PC-3 (cell line): ENCODE measurements at places on chromosomes 7 and 10. TPM values are rescaled to one million over a fixed set of nuclear protein-coding genes. Genes with fewer than 3 reads are reported as not detected.

C7orf33 gene
- total RNA-seq: not detected in 2 replicates

ADAM12 gene
- 3.4 and 9.4 TPM in 2 replicates for total RNA-seq

TEX36 gene
- not detected in 2 replicates for total RNA-seq

MALRD1 gene
- total RNA-seq: not detected in 2 replicates

RARRES2 gene
- total RNA-seq: 1.6 TPM in 1 of 2 replicates, not detected in the other

ZNF212 gene
- 9.7 and 10.4 TPM in 2 replicates for total RNA-seq

SLC13A1 gene
- total RNA-seq: not detected in 2 replicates

CLDN15 gene
- total RNA-seq: 6.7 and 9.9 TPM in 2 replicates

TMEM196 gene
- total RNA-seq: not detected in 2 replicates

SSC4D gene
- 0.86 and 1.3 TPM in 2 replicates for total RNA-seq

ZFAND4 gene
- 7.9 and 8.7 TPM in 2 replicates for total RNA-seq

FAM237B gene
- not detected in 2 replicates for total RNA-seq

ZNF282 gene
- 31.4 and 39.7 TPM in 2 replicates for total RNA-seq

MYH16 gene
- 2.8 and 4.7 TPM in 2 replicates for total RNA-seq

LLCFC1 gene
- total RNA-seq: not detected in 2 replicates

FGFBP3 gene
- 0.69 and 1.2 TPM in 2 replicates for total RNA-seq

TMEM26 gene
- 0.12 TPM in 1 of 2 replicates, not detected in the other for total RNA-seq

GSTO1 gene
- total RNA-seq: 38.2 and 46.0 TPM in 2 replicates

GATA3 gene
- total RNA-seq: 2.6 and 3.6 TPM in 2 replicates

HOXA6 gene
- total RNA-seq: 6.9 and 8.3 TPM in 2 replicates

GSDME gene
- total RNA-seq: 12.0 and 16.6 TPM in 2 replicates

TIAL1 gene
- 42.8 and 46.6 TPM in 2 replicates for total RNA-seq

NXPH1 gene
- not detected in 2 replicates for total RNA-seq

APBB1IP gene
- total RNA-seq: not detected in 2 replicates

CHST12 gene
- 12.2 and 12.9 TPM in 2 replicates for total RNA-seq

XRCC2 gene
- 13.6 and 18.7 TPM in 2 replicates for total RNA-seq

CFAP70 gene
- 0.73 and 0.92 TPM in 2 replicates for total RNA-seq

IKZF1 gene
- not detected in 2 replicates for total RNA-seq

SEMA3D gene
- total RNA-seq: 4.0 and 4.8 TPM in 2 replicates

PDE1C gene
- 14.1 and 14.4 TPM in 2 replicates for total RNA-seq

CAMK2B gene
- total RNA-seq: 0.69 and 1.2 TPM in 2 replicates

CNPY1 gene
- not detected in 2 replicates for total RNA-seq

EGR2 gene
- total RNA-seq: 2.7 and 2.8 TPM in 2 replicates

GHRHR gene
- not detected in 2 replicates for total RNA-seq

PRKAR2B gene
- total RNA-seq: 0.29 and 1.5 TPM in 2 replicates

ENTPD7 gene
- 6.8 and 7.8 TPM in 2 replicates for total RNA-seq

HKDC1 gene
- 0.44 and 1.2 TPM in 2 replicates for total RNA-seq

CRHR2 gene
- total RNA-seq: not detected in 2 replicates

SPDYE2B gene
- not detected in 2 replicates for total RNA-seq

RSPH10B gene
- not detected in 2 replicates for total RNA-seq

ACBD7 gene
- total RNA-seq: 3.3 and 5.4 TPM in 2 replicates

RASSF4 gene
- total RNA-seq: 7.7 and 8.7 TPM in 2 replicates

DYNC1I1 gene
- total RNA-seq: 2.4 and 6.5 TPM in 2 replicates

GARIN1A gene
- total RNA-seq: 0.91 and 3.6 TPM in 2 replicates

PDK4 gene
- 0.63 and 3.2 TPM in 2 replicates for total RNA-seq

PPA1 gene
- total RNA-seq: 392 and 440 TPM in 2 replicates

TASOR2 gene
- 47.3 and 52.9 TPM in 2 replicates for total RNA-seq

GPR146 gene
- 2.0 and 2.7 TPM in 2 replicates for total RNA-seq

PARP12 gene
- 25.5 and 28.1 TPM in 2 replicates for total RNA-seq

VIPR2 gene
- total RNA-seq: not detected in 2 replicates

C10orf67 gene
- 0.15 and 0.29 TPM in 2 replicates for total RNA-seq

MTERF1 gene
- total RNA-seq: 4.0 and 10.0 TPM in 2 replicates

IFIT1B gene
- not detected in 2 replicates for total RNA-seq

LIPM gene
- total RNA-seq: not detected in 2 replicates

NUTM2A gene
- total RNA-seq: 0.18 and 0.86 TPM in 2 replicates

HECW1 gene
- 3.0 and 3.6 TPM in 2 replicates for total RNA-seq
